Sigmoid colon (tissue), 7 donors: ENCODE measurements at places on chromosomes 5 and 9. TPM values are rescaled to one million over a fixed set of nuclear protein-coding genes. Genes with fewer than 3 reads are reported as not detected.

DNA sequence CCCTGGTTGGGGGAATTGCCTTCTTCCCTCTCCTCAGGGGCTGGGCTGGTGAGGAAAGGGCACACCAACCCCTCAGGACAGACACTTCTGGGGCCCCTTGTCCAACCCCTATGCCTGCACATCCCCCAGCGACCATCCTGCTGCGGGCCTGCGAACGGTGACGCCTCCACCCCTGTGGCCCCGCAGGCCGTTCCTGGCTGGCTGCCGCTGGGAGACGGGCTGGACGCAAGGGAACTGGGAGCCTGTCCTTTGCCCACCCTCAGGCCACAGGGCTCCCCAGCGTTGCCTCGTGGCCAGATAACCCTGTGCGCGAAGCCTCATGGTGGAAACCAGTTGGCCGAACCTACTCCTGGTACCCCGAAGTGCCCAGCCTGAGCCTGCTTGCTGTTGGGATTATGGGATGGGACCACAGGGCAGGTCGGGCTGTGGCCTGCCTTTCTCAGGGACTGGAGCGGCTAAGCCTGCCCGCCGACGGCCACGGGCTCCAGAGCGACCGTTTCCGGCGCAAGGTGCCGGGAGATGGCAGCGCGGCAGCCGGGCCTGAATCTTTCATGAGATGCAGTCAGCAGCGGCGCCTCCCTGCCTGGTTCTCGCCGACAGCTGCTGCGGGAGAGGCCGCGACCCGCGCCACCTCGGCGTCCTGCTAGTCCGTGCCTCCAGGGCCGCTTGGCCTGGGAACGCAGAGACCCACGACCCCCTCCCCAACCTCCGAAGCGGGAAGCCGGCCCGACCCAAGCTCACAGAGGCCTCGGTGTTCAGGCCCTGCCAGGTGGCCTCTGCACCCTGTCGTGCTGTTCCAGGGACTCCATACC, 6.5 kb upstream of the PITX1 start:
- DNase-seq, result no peak
- H3K4me1 ChIP-seq, result peaks cover 25% of the 10 kb centered on the region
- H3K4me3 ChIP-seq, result no peak overlapping the region
- peaks cover 77% of the 10 kb centered on the region for H3K27me3 ChIP-seq

DNA sequence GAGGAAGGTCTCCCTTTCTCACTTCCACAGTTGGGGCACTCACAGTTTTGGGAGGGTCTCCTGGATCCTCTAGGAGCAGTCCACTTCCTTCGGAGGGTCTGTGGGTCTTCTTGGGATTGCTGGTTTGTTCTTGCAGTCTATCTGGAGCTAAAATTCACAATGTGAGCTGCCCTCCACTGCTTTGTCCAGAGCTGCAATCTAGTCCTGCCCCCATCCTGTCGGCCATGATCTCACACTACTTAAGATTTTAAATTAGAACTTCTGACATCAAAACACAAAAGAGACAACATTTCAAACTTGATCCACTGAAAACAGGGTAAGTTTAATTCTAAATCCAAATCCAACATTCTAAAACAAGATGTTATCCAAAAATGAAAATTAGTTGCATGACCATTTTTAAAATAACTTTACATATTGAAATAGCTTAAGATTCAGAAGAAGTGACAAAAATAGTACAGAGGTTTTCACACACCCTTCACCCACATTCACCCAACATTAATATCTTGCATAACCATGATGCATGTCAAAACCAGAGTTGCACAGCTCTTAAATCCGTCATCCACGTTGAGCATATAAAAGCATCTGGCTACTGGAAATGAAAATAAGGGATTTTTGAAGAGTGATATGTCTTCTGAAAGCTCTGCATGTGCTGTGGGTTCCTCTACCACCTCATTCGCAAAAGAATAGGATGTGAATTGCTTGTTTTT, 113.7 kb upstream of the EPB41L4A start:
- DNase-seq, result no peak
- no peaks in the 10 kb centered on the region for H3K36me3 ChIP-seq
- H3K27me3 ChIP-seq, result no peaks in the 10 kb centered on the region
- no peaks in the 10 kb centered on the region for H3K4me1 ChIP-seq
- H3K4me3 ChIP-seq, result no peak overlapping the region

DNA sequence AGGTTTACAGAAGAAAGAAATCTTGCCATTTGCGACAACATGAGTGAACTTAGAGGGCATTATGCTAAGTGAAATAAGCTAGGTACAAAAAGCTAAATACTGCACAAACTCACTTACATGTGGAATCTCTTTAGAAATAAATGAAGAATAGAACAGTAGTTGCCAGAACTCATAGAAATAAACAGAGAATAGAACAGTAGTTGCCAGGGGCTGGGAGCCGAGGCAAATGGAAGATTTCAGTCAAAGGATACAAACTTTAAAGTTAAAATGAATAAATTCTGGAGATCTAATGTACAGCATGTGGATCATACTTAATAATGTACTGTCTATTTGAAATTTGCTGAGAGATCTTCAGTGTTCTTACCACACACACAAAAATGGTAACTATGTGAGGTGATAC, 63.4 kb downstream of the FAM81B start:
- no peak for DNase-seq
- no peak overlapping the region for H3K27ac ChIP-seq
- no peaks in the 10 kb centered on the region for H3K27me3 ChIP-seq
- no peak overlapping the region for H3K4me3 ChIP-seq

- H3K27me3 ChIP-seq, result no peaks in the 10 kb centered on the region
- no peaks in the 10 kb centered on the region for H3K4me1 ChIP-seq
- no peak for DNase-seq
- H3K36me3 ChIP-seq, result no peaks in the 10 kb centered on the region
- no peak overlapping the region for H3K4me3 ChIP-seq
These were observed 136.7 kb upstream of the HAPLN1 start for GRCh38 chr5:83857341-83857740.

Gene WNK2
- 16.0 TPM for total RNA-seq

Gene ADGRD2
- not detected for total RNA-seq

Gene FBLL1
- 0.83 TPM for total RNA-seq
